Esophagus squamous epithelium (tissue), 5 donors: ENCODE measurements at places on chromosomes 16 and 17.

DNA sequence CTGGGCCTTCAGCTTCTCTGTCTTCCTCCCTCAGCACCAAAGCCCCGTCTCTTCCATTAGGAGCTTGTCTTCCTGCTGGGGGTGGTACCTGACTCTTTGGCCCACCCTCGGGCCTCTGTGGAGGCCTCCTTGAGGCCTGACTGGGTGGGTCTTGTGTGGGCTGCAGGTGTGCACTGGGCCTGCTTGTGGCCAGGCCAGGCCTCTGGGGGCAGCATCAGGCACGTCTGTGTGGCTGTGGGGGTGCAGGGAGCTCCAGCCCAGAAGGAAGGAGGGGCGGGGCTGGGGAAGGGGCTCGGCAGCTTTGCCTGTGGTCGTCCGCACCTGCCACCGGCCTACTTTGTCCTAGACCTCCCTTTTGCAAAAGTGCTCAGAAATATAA is 7.0 kb downstream of the PIGQ start:
- no peak for DNase-seq

GRCh38 chr17:29140631-29141513 is 39.3 kb downstream of the MYO18A start:
- DNase-seq, result no peak

- DNase-seq, result no peak
Measured at GRCh38 chr17:81387100-81388090, 7.9 kb upstream of the BAHCC1 start.

- no peak for DNase-seq
Measured at GRCh38 chr17:45307290-45308015, 9.4 kb downstream of the MAP3K14 start.

DNA sequence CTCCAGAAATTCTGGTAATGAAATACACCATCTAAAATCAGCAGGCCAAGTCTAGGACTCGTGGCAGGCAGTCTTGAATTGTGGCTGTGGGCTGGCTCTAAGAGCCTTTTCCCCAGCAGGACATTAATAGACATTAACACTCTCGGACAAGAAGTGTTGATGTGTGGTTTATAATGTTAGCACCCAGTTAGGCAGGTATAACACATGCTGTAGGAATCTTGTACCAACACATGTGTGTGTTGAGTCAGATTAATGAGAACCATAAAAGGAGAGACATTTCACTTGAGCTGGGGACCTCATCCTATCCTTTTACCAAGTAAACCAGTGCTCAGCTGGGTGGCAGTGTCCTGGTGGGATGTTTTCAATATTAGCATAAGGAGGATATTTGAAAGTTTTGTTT is 264.5 kb downstream of the FTO start:
- no peak for DNase-seq

GRCh38 chr16:59351305-59351903 is 617.3 kb upstream of the GOT2 start:
- DNase-seq, result no peak

GRCh38 chr17:47883589-47884426 is 12.2 kb upstream of the SP2 start:
- DNase-seq, result no peak

DNA sequence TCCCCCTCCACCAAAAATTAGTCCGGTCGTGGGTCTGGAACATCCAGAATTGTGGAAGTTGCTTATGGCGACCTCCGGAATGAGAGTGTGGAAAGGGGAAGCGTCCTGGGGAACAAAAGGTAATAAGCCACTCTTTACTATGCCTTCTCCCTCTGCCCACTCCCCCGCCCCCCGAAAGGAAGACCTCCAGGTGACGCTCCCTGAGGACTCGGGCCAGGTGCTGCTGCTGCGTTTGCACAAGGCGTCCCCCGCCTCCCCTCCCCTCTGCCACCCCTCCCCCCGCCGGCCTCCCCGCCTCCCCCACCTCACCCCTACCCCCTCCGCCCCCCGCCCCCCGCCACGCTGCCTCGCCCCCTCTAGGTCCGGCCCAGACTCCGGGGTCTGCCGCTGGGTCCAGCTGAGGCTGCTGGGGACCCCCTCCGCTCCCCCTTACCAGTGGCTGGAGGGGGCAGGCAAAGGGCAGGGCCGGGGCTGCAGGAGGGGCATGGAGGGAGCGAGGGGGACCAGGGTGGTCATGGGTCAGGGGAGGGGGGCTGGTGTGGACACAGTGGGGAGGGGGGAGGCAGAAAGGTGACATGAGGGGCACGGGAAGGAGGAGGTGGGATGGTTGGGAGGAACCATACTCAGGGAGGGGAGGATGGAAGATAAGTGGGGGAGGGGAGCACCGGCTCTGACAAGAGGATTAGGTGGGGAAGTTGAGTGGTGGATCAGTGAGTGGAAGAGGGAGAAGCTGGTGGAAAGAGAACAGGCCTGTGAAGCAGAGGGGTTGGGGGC is 23.6 kb downstream of the ALOX12B start:
- DNase-seq, result no peak

DNA sequence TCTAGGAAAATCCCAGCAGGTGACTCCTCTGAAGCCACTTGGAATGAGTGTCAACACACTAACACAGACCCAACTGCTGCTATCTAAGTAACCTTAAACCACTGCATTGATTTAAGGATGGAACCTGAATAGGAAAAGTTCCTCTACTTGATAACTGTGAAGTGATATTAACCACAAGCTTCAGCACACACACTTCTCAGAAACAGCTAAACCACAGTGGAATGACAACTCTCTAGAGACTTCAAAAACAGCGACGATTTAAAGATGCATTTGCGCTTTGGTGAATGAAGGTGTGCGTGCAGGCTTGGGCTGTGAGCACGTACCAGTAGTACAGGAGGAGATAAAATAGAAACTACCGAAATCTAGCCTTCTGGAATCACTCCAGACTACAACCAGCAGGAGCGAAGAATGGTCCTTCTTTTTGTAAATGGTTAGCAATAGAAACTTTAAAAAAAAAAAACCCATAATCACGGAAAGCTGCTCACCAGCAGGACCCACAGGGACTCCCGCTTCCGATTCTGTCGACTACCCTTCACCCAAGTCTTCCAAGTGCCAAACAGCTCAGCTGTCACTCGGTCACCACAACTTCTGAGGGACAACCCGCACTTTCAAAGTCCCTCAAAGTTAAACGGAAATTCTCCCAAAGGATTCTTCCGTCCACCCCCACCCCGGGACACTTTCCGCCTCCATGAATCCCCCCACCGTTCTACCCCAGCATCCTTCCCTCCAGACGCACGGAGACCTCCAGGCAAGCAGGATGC is 137.7 kb upstream of the CORO6 start:
- no peak for DNase-seq

DNA sequence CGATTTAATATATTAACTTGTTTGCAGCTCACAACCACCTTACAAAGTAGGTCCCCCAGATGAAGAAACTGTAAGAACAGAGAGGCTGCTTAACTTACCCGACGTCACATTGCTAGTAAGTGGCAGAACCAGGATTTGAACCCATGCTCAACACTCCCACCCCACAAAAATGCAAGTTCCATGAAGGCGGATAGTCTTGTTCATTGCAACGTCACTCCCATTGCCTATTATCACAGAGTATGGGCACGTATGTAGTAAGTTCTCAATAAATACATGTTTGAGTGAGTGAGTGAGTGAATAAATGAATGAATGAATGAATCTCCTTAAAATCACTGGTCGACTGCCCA is 1.1 kb downstream of the USP31 start:
- DNase-seq, result no peak

GRCh38 chr17:27264068-27264812 is 29.7 kb upstream of the WSB1 start:
- DNase-seq, result no peak

DNA sequence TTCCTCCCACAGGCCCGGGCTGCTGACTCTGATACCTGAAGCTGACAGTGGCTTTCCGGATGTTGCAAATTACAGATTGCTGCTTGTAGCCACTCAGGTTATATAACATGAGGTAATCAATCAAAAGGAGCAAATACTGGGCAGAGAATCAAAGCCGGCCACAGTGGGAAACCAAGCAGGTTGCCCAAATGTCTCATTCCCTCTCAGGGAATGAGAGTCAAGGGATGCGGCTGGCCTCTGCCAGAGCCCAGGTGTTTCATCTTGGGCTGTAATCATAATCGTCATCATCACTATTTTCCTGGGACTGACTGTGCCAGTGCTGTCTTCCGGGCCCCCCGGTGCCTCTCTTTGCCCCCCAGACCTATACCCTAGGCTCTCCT is 292.4 kb upstream of the FOXF1 start:
- no peak for DNase-seq

DNA sequence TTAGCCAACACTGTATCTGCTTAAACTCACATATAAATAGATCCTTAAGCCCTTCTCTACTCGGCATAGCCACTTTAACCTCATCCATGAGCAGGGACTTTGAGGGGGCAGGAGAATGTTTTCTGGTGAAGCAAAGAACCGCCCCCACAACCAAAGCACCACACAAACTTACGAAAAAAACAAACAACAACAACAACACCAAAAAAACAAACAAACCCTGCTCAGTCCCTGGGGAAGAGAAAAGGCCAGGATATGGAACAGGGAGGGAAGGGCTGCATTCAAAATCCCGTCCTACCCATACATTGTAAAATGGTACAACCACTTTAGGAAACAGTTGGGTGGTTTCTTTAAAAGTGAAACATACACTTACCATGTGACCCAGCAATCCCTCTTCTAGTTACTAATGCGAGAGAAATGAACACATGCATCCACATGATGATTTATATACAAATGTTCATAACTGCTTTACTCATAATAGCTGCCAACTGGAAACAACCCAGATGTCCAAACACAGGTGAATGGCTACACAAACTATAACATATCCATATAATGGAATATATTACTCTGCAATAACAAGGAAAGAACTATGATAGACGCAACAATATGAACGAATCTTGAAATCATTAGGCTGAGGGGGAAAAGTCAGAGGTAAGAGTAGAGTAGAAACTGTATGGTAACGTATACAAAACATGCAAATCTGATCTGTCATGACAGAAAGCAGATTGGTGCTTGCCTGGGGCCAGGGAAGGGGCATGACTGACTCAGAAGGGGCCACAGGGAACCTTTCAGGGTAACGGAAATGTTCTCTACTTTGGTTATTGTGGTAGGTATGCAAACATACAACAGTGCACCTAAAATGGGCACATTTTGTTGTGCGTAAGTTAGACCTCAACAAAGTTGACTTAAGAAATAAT is 37.7 kb upstream of the TOB1 start:
- no peak for DNase-seq

GRCh38 chr17:77425791-77426641 is 285.2 kb downstream of the SEC14L1 start:
- no peak for DNase-seq

- no peak for DNase-seq
Measured at GRCh38 chr17:44887971-44888954, 11.0 kb downstream of the EFTUD2 start.

GRCh38 chr17:79851461-79851817 is 12.2 kb upstream of the CBX4 start:
- no peak for DNase-seq
